Activated CD8-positive, alpha-beta memory T cell treated with anti-CD3 and anti-CD28 coated beads, Interleukin-2, amount 10 ng/mL, durations not matched to agents 7 days and 5 days (primary cell): ENCODE measurements at places on chromosomes 6 and 20. TPM values are rescaled to one million over a fixed set of nuclear protein-coding genes. Genes with fewer than 3 reads are reported as not detected.

DNA sequence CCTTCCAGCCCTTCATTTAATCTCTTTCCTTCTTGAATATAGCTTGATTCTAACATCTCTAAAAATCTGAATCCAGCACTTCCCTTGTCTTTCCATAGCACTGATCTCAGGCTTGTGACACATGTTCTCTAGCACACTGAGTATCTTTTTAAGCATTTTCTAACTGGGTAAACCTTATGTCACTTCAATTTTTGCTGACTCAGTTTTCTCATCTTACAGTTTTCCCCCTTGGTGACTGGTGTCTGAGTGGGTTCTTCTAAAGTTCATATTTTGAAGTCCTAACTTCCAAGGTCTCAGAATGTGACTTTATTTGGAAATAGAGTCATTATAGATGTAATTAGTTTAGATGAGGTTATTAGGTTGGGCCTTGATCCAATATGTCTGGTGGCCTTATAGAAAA is 153.9 kb downstream of the PAK5 start:
- no peaks in the 10 kb centered on the region for H3K4me1 ChIP-seq
- DNase-seq: no peak
- no peak overlapping the region for H3K4me3 ChIP-seq
- no peak overlapping the region for H3K27ac ChIP-seq
- no peaks in the 10 kb centered on the region for H3K36me3 ChIP-seq

DNA sequence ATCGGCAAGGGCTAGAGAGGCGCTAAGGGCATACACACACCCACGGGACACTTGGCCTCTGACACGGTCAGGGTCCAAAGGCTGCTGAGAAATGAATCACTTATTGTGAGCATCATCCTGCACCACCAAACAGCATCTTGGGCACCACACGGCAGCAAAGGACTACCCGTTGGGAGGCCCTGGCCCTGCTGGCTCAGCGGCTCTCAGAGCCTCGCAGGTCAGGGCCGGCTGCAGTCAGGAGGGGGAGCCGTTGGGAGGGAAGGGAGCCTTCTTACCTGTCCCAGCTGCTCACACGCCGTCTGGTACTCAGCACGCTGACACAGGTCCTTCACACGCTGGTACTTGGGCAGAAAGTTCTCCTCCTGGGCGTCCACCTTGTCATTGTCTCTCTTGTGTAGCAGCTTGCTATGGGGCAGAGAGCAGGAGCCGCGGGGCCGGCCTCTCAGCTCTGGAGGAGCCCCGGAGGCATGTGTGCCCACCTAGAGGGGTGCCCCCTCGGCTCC is 109.0 kb downstream of the SULF2 start:
- H3K27me3 ChIP-seq: no peaks in the 10 kb centered on the region
- H3K27ac ChIP-seq: no peak overlapping the region
- no peaks in the 10 kb centered on the region for H3K4me1 ChIP-seq
- no peak overlapping the region for H3K4me3 ChIP-seq

DNA sequence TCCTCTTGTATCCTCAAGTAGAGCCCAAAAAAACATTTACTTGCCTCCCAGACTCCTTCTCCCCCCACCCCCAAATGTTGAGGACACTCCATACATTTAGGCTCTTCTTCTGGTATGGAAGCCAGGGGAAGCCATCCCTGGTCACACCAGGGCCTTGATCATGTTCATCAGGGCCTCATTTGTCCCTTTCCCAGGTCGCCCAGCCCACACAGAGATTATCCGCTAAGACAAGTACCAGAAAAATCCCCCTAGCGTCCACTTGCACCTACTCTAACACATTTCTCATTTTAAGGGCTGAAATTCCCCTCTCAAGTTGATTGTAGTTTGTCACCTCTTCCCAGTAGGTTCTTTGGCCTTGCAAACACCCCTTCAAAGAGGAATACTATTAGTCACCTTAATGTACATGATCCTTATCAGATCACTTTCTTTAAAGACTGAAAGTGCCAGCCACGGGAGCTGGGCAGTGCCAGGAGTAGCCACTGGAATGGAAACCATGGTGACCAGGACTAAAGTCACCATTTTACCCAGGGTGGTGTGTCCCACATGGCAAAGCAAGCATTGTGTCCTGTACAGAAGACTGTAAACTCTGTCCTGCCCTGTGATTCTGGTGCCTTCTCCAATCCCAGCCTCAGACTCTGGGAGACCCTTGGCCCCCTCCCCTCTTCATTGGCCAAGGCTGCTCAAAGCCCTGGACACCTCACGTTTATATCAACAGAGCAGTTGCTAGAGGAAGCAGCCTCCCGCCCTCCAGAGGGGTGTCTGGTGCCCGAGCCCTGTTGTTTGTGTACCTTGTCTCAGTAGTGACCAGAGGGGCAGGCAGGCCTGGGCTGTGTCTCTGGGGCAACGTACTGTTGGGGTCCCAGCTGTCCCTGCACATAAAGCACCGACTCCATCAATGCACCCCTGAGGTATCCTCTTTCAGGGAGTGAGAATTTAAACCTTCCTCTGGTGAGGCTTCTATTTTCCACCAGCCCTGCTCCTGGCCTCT is 5.0 kb upstream of the APOBEC2 start:
- peaks cover 11% of the 10 kb centered on the region for H3K4me1 ChIP-seq
- no peaks in the 10 kb centered on the region for H3K27me3 ChIP-seq
- no peak overlapping the region for H3K27ac ChIP-seq
- DNase-seq: no peak

GRCh38 chr20:47951521-47951971 is 166.3 kb upstream of the SULF2 start:
- no peak overlapping the region for H3K27ac ChIP-seq
- H3K36me3 ChIP-seq: no peaks in the 10 kb centered on the region
- no peaks in the 10 kb centered on the region for H3K27me3 ChIP-seq
- DNase-seq: no peak
- peaks cover 2% of the 10 kb centered on the region for H3K4me1 ChIP-seq

Gene MICA
- total RNA-seq: 24.7 TPM

Gene NR2E1
- total RNA-seq: not detected
